A549 treated with dexamethasone at 1 μM for 4 hours (cell line): ENCODE measurements at places on chromosomes 7 and 10. TPM values are rescaled to one million over a fixed set of nuclear protein-coding genes. Genes with fewer than 3 reads are reported as not detected.

The PRKCQ gene
- total RNA-seq, result 3.9 to 4.5 TPM (median 4.2 TPM) in 5 replicates

The CPVL gene
- 0.18 to 0.39 TPM (median 0.23 TPM) in 4 of 5 replicates, not detected in the other for total RNA-seq

The MBL2 gene
- not detected in 5 replicates for total RNA-seq

The ZNF12 gene
- 8.9 to 13.8 TPM (median 9.9 TPM) in 5 replicates for total RNA-seq

The COL28A1 gene
- 0.43 to 0.85 TPM (median 0.60 TPM) in 5 replicates for total RNA-seq

The SLC26A4 gene
- 0.02 to 0.11 TPM (median 0.06 TPM) in 5 replicates for total RNA-seq

The ENKUR gene
- 0.26 to 0.39 TPM (median 0.30 TPM) in 5 replicates for total RNA-seq

The LDB1 gene
- total RNA-seq, result 23.8 to 36.7 TPM (median 36.2 TPM) in 5 replicates

The CYP3A7 gene
- total RNA-seq, result not detected in 5 replicates

The PTPN20 gene
- total RNA-seq, result 3.6 to 4.4 TPM (median 3.7 TPM) in 5 replicates

The OR9A2 gene
- not detected in 5 replicates for total RNA-seq

The AKR1D1 gene
- 0.04 to 0.08 TPM (median 0.06 TPM) in 3 of 5 replicates, not detected in the others for total RNA-seq

The GRM3 gene
- not detected in 5 replicates for total RNA-seq

The EPO gene
- total RNA-seq, result 0.06 TPM in 1 of 5 replicates, not detected in the others

The ATAD1 gene
- total RNA-seq, result 36.7 to 49.1 TPM (median 45.4 TPM) in 5 replicates

The GALNT17 gene
- not detected in 5 replicates for total RNA-seq

The GARIN1A gene
- 0.46 to 0.66 TPM (median 0.56 TPM) in 5 replicates for total RNA-seq

The NPY gene
- total RNA-seq, result not detected in 5 replicates

The SEMA4G gene
- 7.3 to 9.2 TPM (median 7.6 TPM) in 5 replicates for total RNA-seq

The VIM gene
- total RNA-seq, result 1,355 to 1,726 TPM (median 1,634 TPM) in 5 replicates

The SLIT1 gene
- total RNA-seq, result 0.02 to 0.10 TPM (median 0.06 TPM) in 5 replicates

The SCIN gene
- total RNA-seq, result 0.19 to 0.36 TPM (median 0.32 TPM) in 5 replicates

The CALHM1 gene
- total RNA-seq, result not detected in 5 replicates

The OR2A42 gene
- not detected in 5 replicates for total RNA-seq

The FAM24B gene
- total RNA-seq, result 9.0 to 13.1 TPM (median 12.1 TPM) in 5 replicates

The FZD8 gene
- 3.0 to 5.3 TPM (median 4.2 TPM) in 5 replicates for total RNA-seq

The TSPAN13 gene
- total RNA-seq, result 12.7 to 18.4 TPM (median 16.2 TPM) in 5 replicates

The VSTM4 gene
- 0.24 to 0.42 TPM (median 0.35 TPM) in 5 replicates for total RNA-seq

The SPDYE2B gene
- not detected in 5 replicates for total RNA-seq

The ZNF485 gene
- 1.7 to 2.2 TPM (median 2.1 TPM) in 5 replicates for total RNA-seq

The PSPH gene
- total RNA-seq, result 23.5 to 26.4 TPM (median 23.9 TPM) in 5 replicates

The TAS2R5 gene
- 0.26 to 0.50 TPM (median 0.43 TPM) in 5 replicates for total RNA-seq

The C10orf105 gene
- 0.02 TPM in 2 of 5 replicates, not detected in the others for total RNA-seq

The CALN1 gene
- not detected in 5 replicates for total RNA-seq

The OSBPL3 gene
- total RNA-seq, result 11.5 to 16.3 TPM (median 15.2 TPM) in 5 replicates

The POLR2J2 gene
- total RNA-seq, result 0.13 to 0.41 TPM (median 0.32 TPM) in 4 of 5 replicates, not detected in the other

The ZCWPW1 gene
- 0.86 to 1.7 TPM (median 1.5 TPM) in 5 replicates for total RNA-seq

The CYP2E1 gene
- 0.11 to 0.18 TPM (median 0.17 TPM) in 5 replicates for total RNA-seq

The CRPPA gene
- total RNA-seq, result 0.56 to 0.95 TPM (median 0.68 TPM) in 5 replicates

The SPAM1 gene
- not detected in 5 replicates for total RNA-seq

The AS3MT gene
- 2.6 to 4.1 TPM (median 3.4 TPM) in 5 replicates for total RNA-seq

The WNT8B gene
- total RNA-seq, result 0.05 TPM in 1 of 5 replicates, not detected in the others

The KLF14 gene
- total RNA-seq, result 0.02 to 0.05 TPM in 2 of 5 replicates, not detected in the others

The PGAM2 gene
- total RNA-seq, result not detected in 5 replicates

The AKR1C4 gene
- 0.14 to 0.40 TPM (median 0.25 TPM) in 5 replicates for total RNA-seq

The TMEM196 gene
- total RNA-seq, result not detected in 5 replicates
